ENCODE measurements at places on chromosomes 5 and 9. TPM values are rescaled to one million over a fixed set of nuclear protein-coding genes. Genes with fewer than 3 reads are reported as not detected.

PCDHA9 gene
- not detected for total RNA-seq

DNAH5 gene
- 0.93 TPM for total RNA-seq

OR13C3 gene
- not detected for total RNA-seq

RHOBTB3 gene
- 7.9 TPM for total RNA-seq

GABRA1 gene
- total RNA-seq: not detected

PDE6A gene
- total RNA-seq: 0.15 TPM

STPG3 gene
- total RNA-seq: not detected

TGFBI gene
- 1,765 TPM for total RNA-seq

AK8 gene
- 0.89 TPM for total RNA-seq

RNF38 gene
- total RNA-seq: 10.0 TPM

SYK gene
- 0.01 TPM for total RNA-seq

CDKN2B-AS1 gene
- not detected for total RNA-seq

SPAAR gene
- total RNA-seq: not detected

RIMOC1 gene
- total RNA-seq: 13.2 TPM

CRB2 gene
- total RNA-seq: 0.06 TPM

CDK5RAP2 gene
- total RNA-seq: 32.2 TPM

GMCL2 gene
- total RNA-seq: not detected

MLANA gene
- total RNA-seq: not detected

SLC36A2 gene
- total RNA-seq: not detected

TRPM6 gene
- 1.4 TPM for total RNA-seq

CAMK4 gene
- total RNA-seq: not detected

INSL6 gene
- total RNA-seq: not detected

EGFL7 gene
- total RNA-seq: 60.0 TPM

KCNIP1 gene
- not detected for total RNA-seq

SH3TC2 gene
- 0.29 TPM for total RNA-seq

INSL4 gene
- 19.2 TPM for total RNA-seq

CTNND2 gene
- not detected for total RNA-seq

COL15A1 gene
- 0.34 TPM for total RNA-seq

SPINK6 gene
- 0.53 TPM for total RNA-seq

CEMIP2 gene
- total RNA-seq: 71.7 TPM

IFNK gene
- total RNA-seq: not detected

SCGB3A2 gene
- not detected for total RNA-seq

GPR107 gene
- 30.6 TPM for total RNA-seq

CARTPT gene
- total RNA-seq: not detected

SH2D3C gene
- 0.17 TPM for total RNA-seq

IL13 gene
- not detected for total RNA-seq

AQP3 gene
- 16.0 TPM for total RNA-seq

FAM221B gene
- total RNA-seq: not detected

LRRC19 gene
- total RNA-seq: not detected

OTP gene
- total RNA-seq: 0.08 TPM

SFXN1 gene
- 104 TPM for total RNA-seq

NME5 gene
- total RNA-seq: not detected

SLC23A1 gene
- 1.5 TPM for total RNA-seq

BTNL8 gene
- total RNA-seq: not detected

C5orf58 gene
- total RNA-seq: not detected

UGCG gene
- 19.0 TPM for total RNA-seq

HTR1A gene
- total RNA-seq: not detected

MEIKIN gene
- not detected for total RNA-seq

CDKN2B gene
- not detected for total RNA-seq

GARIN3 gene
- total RNA-seq: not detected

NEURL1B gene
- 2.8 TPM for total RNA-seq

CCNO gene
- total RNA-seq: 8.6 TPM

OSMR gene
- total RNA-seq: 85.6 TPM

GPR151 gene
- not detected for total RNA-seq

IL4 gene
- total RNA-seq: not detected

FOXD4L5 gene
- 0.10 TPM for total RNA-seq

ANXA1 gene
- 1,075 TPM for total RNA-seq
